COLO829 (cell line): ENCODE measurements at places on chromosomes 6 and 20.

GRCh38 chr6:123564361-123564760, 72.4 kb downstream of the TRDN start:
- no peak for DNase-seq

DNA sequence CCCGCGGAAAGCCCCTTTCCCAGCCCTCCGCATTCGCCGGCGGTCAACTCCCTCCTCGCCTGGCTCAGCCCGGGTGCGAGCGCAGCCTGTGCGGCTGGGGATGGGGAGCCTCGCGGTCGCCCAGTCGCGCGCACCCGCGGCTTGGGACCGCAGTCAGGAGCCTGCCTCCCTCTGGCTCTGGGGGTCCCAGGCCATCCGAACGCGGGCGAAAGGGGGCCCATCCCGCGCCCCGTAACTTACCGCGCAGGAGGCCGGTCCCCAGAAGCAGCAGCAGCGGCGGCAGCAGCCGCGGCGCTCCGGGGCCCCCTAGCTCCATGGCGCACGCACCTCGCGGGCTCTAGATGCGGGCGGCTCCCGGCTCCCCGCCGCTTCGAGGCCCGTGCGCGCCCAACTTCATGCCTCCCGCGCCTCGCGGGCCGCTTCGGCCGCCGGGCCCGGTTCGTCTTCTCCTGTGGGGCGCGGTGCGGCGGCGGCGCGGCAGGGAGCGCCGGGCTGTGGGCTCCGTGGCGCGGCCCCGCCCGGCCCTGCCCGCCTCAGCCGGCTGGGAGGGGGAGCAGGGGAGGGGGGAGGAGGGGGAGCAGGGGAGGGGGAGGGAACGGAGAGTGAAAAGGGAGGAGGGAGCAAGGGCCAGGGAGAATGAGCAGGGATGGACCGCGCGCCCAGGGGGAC, at the start of gene CHRNA4:
Gene CHRNA4, minus strand, starts transcription at position 500 of the 669 bp plus-strand sequence. Its CDS starts 184 bp downstream, at position 316.
- no peak for DNase-seq

GRCh38 chr20:40895182-40895581, 133.4 kb upstream of the TOP1 start:
- no peak for DNase-seq

DNA sequence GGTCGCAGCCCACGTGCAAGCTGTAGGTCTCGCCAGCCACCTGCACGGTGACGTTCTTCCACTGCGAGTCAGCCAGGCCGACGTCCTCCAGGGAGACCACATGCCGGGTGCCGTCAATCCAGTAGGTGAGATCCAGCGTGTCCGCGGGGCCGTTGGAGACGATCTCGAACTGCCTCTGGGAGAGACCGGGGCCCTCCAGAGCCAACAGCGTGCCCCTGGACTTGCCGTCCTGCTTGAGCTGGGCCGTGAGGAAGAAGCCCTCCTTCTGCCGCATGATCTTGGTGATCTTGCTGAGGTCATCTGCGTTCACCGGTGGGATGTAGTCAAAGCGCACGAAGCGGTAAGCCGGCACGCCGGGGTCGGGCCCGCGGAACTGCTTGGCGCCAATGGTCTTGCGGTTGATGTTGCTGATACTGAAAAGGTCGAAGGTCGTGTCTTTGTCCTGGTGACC, 5.1 kb downstream of the THBS2 start:
- DNase-seq, result no peak

GRCh38 chr6:163637524-163637923, 223.0 kb downstream of the QKI start:
- no peak for DNase-seq

GRCh38 chr6:45170309-45170708, 157.8 kb upstream of the RUNX2 start:
- DNase-seq, result no peak
